T-cell (primary cell): ENCODE measurements at places on chromosomes 2 and 18.

GRCh38 chr2:148745151-148745851, 100.8 kb downstream of the EPC2 start:
- DNase-seq = no peak

GRCh38 chr2:95042472-95043271, 17.2 kb downstream of the MAL start:
- no peak for DNase-seq

GRCh38 chr2:143685421-143686078, 556.3 kb downstream of the ARHGAP15 start:
- DNase-seq = no peak

DNA sequence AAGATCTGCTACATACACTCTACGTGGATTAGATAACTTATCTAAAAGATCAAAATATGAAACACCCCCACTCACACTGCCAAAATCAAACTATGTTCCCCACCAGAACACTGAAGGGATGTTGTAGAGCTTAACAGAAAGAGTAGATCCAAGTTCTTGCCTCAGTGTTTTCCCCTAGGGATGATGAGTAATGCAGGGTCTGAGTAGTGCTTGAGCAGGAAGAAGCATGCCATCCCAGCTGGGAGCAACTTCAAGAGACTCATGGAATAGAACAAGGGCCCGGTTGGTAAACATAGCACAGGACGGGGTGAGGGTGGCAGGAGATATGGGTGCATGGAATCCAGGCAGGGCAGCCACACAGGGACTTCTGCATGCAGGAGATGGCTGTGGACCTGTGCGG, 74.3 kb downstream of the SNTG2 start:
- DNase-seq = no peak

GRCh38 chr2:67237288-67237687, 159.8 kb upstream of the ETAA1 start:
- no peak for DNase-seq
